ENCODE measurements at places on chromosomes 1 and 21.

DNA sequence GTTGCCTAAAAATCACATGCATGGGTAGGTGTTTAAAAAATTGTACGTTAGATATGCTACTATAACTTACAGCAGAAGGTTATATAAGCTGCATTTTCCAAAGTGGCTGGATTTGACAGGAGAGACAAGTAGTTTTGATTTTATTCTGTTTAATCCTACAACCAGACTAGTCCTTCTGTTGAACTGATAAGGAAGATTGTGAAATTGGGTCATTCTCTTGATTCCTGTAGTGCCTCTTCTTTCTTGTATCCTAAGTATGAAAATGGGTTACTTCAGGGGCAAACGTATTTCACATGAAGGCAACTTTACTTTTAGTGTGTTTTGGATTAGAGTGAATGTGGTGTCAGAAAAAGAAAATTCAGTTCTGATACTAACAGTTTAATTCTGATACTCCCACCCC lies 19.0 kb downstream of the CDC42 start:
- DNase-seq = no peak

GRCh38 chr1:156368889-156369684 lies at the start of gene RHBG:
TSS of gene RHBG (plus strand) at chr1:156369211. CDS start at chr1:156369250, 39 bp downstream.
- DNase-seq = no peak

DNA sequence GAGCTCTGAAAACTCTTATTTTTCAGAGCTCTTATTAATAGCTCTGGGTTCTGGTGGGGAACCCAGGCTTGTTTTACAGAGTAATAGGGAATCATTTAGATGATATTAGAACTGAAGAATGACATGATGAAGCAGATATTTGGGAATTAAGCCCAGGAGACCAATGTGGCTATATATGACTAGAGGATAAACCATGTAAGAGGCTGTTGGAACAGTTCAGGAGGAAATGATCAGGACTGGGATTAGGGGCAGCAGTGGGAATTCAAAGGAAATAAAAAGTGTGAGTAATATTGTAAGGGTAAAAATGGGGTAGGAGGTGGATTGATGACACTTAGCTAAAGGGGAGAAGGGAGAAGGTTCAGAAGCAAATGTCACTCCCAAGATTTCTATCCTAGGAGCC lies 58.6 kb downstream of the GIPC2 start:
- DNase-seq = no peak

DNA sequence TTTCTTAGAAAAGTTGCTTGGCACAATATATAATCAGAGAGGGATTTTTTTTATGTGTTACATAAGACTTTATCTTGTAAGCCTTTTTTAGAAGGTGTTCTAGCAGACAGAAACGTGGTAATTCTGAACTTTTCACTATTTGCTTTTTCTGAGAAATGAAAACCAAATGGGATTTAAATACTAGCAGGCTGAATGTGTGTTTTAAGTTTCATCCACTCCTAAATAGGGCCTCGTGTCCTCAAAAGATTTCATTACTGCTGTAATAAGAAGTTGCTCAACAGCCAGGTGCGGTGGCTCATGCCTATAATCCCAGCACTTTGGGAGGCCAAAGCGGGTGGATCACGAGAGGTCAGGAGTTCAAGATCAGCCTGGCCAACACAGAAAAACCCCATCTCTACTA lies 44.7 kb upstream of the FMO2 start:
- DNase-seq = no peak

GRCh38 chr1:39048745-39049370 lies 22.7 kb downstream of the NDUFS5 start:
- no peak for DNase-seq

- no peak for DNase-seq
Measured at GRCh38 chr1:68087184-68087583, 36.8 kb upstream of the DIRAS3 start.

DNA sequence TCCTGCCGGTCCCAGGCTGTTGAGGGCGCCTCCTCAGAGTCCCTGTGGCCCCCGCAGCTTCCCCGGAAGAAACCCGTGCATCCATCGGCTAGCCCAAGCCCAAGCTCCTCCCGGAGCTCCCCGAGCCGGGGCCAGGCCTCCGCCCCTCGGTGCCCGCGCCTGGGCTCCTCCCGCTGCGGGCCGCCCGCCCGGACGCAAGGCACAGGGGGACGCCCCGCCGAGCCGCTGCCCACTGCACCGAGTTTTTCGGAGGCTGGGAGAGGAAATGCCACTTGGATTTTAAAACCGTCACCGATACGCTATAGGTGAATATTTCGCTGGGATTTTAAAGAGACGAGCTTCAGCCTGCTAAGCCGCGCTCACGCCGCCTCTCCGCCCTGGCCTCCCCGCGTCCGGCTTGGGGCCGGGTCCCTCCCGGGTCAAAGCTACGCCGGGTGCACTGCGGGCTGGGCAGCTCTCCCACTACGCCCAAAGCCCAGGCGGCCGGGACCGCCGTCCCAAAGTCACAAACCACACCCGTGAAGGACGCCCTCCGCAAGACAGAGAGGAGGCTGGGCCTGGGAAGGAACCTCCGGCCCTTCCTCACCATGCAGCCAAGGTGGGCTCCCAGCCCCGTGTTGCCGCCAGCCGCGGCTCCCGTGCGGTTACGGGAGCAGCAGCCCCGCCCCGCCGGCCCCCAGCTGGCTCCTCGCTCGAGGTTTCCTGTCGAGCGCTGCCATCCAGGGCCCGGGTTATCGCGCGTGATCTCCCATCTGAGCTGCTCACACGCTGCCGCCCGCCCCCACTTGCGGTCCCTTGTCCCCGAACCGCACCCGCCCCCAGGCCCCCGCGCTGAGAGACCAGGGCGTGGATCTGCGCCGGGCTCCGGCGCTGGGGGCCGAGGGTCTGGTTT lies 63.2 kb downstream of the CD247 start:
- peak; percentile 74 for DNase-seq

- no peak for DNase-seq
Measured at GRCh38 chr1:101820071-101820470, 176.7 kb downstream of the OLFM3 start.

DNA sequence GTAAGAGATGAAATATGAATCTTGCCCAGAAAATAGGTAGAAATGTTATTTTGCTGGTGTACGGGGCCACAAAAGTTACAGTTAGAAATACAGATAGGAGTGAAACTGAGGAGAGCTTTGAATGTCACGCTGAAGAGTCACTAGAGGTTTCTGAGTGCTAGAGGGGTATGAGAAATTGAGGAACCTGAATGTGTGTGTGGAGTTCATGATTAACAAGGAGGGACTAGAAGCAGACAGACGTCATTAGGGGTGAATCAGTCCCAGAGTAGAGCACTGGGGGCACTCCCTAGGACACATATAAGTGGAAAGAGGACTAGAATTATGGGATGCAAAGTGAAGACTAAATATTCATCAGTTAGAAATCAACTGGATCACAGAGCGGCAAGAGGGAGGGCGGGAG lies 188.9 kb upstream of the MAP1LC3C start:
- DNase-seq = no peak

DNA sequence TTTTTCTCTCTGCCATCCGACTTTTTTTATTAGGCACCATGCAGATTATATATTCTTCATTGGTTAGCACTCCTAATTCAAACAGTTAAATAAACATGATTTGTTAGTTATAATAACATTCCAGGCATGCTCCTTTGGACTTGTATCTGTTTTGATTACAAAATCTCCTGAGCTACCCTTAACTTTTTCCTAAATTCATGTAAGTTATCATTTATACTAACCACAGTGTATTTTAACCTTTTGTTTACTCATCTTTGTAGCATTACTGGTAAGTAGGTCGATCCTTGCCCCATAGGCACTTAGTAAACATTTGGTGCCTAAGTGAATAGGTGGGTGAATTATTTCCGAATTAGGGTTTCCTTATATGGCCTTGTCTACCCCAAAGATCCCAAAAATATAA lies 43.8 kb downstream of the MIER1 start:
- no peak for DNase-seq

DNA sequence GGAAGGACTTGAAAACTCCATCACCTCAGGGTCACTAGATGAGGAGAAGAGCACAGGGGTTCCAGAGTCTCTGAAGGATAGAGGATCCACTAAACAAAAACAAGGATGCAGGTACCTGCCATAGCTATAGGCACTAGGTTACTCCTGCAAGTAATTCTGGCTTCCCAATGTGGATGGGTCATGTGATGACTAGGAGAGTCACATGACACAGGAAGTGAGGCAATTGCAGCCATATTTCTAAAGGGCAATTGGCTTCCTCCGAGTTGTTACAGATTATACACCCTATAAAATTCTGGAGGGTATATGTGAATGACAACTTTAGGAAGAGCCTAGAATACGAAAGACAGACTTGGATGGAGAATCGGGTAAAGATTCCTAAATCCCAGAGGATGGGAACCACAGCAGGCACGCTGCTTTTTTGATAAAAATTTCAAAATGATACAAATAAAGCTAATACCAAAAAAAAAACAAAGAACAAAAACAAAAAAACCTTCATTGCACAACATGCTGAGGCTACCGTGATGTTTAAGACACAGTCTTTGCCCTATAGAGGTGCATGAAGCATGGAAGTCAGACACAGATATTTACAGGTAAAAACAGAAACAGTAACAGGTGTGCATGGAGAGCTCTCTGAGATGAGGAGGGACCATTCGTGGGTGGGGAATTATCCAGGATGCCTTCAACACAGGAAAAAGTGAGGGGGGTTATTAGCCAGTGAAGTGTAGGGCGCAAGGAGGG lies 10.5 kb downstream of the MTX1 start:
- no peak for DNase-seq

DNA sequence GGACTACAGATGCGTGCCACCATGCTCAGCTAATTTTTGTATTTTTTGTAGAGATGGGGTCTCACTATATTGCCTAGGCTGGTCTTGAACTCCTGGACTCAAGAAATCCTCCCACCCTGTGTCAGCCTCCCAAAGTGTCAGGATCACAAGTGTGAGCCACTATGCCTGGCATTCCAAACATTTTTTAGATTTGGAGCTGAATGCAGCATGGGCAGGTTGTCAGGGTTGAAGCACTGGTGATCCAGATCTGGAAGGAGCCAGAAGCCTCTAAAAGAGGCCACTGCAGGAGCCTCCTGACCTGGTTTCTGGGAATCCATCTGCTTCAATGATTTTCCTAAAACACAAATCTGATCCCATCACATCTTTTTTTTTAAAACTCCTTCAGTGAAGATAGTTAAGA lies 1.8 kb upstream of the CTPS1 start:
- no peak for DNase-seq

- DNase-seq = no peak
Measured at GRCh38 chr1:205274041-205274691, 46.4 kb downstream of the TMCC2 start.

DNA sequence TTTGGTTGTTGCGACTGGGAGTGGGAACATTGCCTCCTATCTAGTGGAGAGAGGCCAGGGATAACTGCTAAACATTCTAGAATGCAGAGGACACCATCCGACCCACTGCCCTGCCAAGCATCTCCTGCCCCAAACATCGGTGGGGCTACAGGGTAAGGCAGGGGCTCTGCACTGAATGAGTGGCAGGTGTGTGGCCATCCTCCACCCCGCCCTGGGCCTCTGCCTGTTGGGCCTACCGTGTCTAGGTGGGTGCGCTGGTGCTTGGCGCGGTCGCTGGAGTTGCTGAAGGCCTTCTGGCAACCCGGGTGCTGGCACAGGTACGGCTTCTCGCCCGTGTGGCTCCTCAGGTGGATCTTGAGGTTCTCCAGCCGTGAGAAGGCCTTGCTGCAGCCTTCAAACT lies 70.4 kb downstream of the DMRTB1 start:
- DNase-seq = no peak

DNA sequence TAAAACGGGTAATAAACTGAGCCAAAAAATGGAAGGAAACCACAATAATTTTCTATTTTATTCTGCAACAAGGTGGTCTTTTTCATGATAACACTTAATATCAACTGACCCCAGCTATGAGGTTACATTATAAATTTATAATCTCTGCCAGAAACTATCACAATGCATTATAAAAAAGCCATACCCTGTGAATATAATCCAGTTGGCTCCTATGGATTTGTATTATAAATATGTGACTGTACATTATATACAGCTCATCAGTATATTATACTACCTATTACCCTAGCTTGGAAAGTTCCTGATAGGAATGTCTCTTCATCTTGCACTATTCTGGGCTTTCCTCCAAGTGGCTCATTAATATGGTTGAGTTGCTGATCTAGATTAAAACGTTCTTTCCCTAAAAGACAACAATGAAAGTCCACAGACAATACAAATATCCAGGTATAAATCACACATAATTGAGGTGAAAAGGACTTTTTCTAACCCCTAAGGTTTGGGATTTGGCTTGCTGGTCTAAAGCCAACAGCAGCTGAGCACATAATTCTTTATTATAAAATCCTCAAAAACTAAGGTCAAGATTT lies 487.7 kb downstream of the TTLL7 start:
- no peak for DNase-seq

DNA sequence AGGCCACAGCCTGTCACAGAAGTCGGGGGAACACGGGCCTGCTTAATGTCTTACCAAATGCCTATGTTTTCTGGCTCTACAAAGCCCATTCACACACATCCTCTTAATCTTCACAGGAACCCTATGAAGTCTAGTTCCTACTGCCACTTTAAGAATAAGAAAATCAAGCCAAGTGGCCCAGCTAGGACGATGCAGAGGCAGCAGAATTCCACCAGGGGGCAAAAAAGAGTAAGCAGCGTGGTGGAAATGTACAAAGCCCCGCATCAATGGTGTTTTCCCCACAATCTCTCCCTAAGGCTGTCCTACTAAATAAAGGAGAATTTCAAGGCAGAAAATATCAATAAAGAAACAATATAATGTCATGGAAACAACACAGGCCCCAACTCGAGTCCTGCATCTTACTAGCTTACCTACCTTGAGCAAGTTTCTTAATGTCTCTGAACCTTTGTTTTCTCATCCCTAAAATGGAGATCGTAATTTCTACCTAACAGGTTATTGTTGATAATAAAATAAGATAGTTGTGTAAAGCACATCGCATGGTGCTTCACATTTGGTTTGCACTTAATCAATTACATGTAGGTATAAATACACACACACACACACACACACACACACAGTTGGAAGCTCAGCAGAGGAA lies 21.4 kb downstream of the SEC16B start:
- no peak for DNase-seq

DNA sequence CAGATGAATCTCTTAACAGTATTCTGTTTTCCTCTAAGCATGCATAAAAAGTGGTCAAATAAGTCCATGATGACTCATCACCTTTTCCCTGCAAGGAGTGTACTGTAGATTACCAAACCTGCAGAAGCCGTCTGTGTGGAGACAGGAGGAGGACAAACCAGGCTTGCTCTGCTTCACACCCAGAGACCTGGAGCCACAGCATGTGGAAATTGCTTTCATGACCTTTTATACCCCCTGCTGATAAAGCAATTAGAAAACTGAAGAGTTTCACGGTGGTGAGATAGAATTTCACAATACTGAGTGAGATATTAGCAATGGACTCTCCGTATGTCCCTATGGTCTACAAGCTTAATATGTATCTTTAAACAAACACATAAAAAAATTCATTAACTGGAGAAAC lies 9.4 kb downstream of the CORT start:
- DNase-seq = no peak

GRCh38 chr21:42465008-42465802 lies 30.8 kb downstream of the RSPH1 start:
- no peak for DNase-seq

DNA sequence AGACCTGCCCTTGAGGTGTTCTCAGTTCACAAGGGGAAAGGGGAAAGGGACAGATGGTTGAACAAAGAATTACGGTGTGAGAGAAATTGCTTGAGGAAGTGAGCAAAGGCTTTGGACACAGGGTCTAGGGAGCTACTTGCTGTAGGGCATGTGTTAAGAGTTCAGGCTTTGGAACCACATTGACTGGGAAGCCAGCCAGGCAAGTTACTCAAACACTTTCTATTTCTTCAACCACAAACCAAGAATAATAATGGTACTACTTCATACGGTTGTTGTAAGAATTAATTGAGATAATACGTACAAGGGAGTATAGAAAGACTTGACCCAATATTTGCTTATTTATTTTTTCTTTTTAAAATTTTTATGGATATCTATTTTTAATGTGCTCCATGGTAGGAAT lies 26.6 kb downstream of the AK4 start:
- DNase-seq = no peak
